ENCODE measurements at places on chromosomes 11 and 22.

- DNase-seq: no peak
Measured at GRCh38 chr22:47597041-47597440, 834.6 kb downstream of the TBC1D22A start.

DNA sequence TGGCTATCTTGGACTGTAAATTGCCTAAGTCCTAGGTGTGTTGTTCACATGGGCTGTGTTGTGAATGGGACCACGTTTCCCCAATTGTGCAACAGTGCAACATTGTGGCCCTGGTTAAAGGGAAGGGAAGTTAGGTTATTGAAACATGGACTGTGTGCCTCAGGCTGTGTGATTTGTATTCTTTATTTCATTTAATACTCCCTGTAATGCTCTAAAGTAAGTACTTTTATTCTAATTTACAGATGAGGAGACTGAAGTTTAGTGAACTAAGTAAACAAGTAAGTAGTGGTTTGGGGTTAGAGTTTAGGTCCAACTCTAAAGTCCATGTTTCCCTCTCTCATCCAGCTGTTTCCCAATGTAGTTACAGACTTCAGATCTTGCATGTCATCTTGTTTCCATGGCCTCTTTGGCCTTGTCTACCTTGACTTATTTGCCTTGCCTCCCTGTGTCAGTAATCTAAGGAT is 77.7 kb downstream of the STIM1 start:
- no peak for DNase-seq

- DNase-seq: no peak
Measured at GRCh38 chr11:14582793-14583192, 60.8 kb upstream of the PDE3B start.

DNA sequence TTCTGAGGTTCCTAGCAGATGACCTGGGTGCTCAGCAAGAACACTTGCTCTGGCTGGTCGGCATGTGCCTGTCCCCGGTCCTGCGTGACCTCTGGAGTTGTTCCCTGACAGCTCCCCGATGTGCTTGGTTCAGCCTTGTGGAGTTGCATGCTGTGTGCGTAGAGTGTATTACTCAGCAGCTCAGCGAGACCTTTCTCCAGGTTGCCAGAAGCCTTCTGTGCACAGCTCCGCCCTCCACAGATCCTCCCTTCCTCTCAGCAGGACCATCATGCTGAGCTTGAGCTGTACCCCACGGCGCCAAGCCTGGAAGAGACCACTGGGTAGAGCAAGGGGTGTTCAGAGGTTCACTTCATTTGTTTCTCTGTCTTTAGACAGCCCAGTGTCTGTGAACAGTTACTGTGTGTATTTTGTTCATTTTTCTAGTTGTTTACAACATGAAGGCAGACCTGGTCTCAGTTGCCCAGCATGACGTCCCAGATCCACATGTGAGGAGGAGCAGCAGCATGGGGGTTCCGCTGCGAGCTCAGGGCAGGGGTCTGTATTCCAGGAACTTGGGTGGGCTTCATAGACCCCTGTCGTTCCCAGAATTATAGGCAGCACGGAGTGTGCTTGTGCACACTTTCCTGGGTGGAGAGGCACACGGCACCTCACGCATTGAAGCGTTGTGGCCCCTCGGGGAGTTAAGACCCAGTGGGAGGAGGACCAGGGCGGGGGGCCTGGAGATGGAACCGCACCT is 148.6 kb downstream of the IGLL1 start:
- DNase-seq: no peak

Measured in stimulated activated CD4-positive, alpha-beta T cell treated with anti-CD3 and anti-CD28 coated beads, Interleukin-15, amount 100 ng/mL, for 24 hours (primary cell).